ENCODE measurements at places on chromosomes 6 and 20.

- no peak overlapping the region for H3K4me3 ChIP-seq
- H3K36me3 ChIP-seq = no peaks in the 10 kb centered on the region
- no peaks in the 10 kb centered on the region for H3K4me1 ChIP-seq
- no peak overlapping the region for H3K27ac ChIP-seq
These were observed 40.7 kb upstream of the TBX18 start for GRCh38 chr6:84805145-84805544.

- no peak overlapping the region for H3K4me3 ChIP-seq
- no peak overlapping the region for H3K27ac ChIP-seq
- H3K36me3 ChIP-seq = no peaks in the 10 kb centered on the region
- H3K4me1 ChIP-seq = peaks cover 18% of the 10 kb centered on the region
- DNase-seq = no peak
These were observed 76.2 kb downstream of the RIN2 start for GRCh38 chr20:19834287-19834686.

GRCh38 chr20:47042464-47042863, 147.8 kb downstream of the EYA2 start:
- H3K4me3 ChIP-seq = no peak overlapping the region
- DNase-seq = no peak
- H3K4me1 ChIP-seq = no peaks in the 10 kb centered on the region
- H3K27ac ChIP-seq = no peak overlapping the region

DNA sequence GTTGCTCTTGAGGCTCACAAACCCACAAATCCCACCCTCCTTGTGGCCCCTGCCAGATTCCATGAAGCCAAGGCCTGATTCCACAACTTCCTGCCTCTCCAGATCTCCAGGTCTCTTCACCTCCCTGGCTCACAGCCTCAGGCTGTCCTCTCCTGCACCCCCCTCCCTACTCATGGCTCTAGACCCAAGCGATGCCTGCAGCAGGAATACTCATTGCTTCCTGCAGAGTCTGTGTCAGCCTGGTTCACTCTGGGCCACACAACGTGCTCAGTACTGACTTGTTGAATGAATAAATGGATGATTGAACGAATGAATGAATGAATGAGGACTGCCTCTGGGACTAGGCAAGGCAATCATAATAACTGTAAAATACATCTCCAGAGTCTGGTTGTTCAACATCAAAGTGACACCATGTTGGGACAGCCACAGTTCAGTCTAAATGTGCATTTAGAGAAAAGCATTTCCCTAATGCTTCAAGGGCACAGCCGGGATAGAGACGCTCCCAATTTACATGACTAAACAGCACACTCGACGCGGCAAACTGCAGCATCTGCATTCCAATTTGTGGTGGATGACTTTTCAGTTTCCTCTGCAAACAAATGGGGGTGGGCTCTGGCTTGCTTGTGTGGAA, 139.9 kb downstream of the GRM4 start:
- H3K4me3 ChIP-seq = no peak overlapping the region
- H3K4me1 ChIP-seq = no peaks in the 10 kb centered on the region
- no peaks in the 10 kb centered on the region for H3K27me3 ChIP-seq
- no peaks in the 10 kb centered on the region for H3K36me3 ChIP-seq

- H3K36me3 ChIP-seq = no peaks in the 10 kb centered on the region
- H3K27me3 ChIP-seq = no peaks in the 10 kb centered on the region
- H3K4me1 ChIP-seq = no peaks in the 10 kb centered on the region
- no peak for DNase-seq
These were observed 53.2 kb downstream of the WDR27 start for GRCh38 chr6:169648617-169649016.

DNA sequence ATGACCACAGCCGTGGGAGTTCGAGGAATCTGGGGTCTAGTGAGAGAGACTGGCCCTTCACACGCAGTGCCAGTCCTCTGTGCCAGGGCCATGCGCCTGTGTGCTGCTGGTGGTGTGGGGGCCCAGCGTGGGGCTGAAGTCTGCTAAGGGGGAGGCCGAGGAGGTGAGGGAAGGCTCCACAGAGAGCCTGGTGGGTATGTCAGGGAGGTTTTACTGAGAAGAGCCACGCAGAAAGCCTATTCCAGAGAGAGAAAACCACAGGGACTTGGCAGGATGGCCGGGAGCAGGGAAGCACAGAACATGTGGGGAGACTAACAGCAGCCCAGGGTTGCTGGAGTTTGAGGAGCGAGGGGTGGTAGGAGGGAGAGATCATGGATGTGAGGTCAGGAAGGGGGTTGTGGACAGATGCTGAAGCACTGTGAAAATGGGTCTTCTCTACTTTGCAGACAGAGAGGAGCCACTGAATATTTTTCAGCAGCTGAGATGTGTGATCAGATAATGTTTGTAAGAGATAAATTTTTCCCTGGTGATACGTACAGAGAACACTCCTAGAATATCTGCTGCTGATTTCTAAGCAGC, 35.3 kb downstream of the DUSP22 start:
- DNase-seq = no peak
- no peak overlapping the region for H3K4me3 ChIP-seq
- H3K36me3 ChIP-seq = no peaks in the 10 kb centered on the region
- H3K27ac ChIP-seq = no peak overlapping the region
- H3K4me1 ChIP-seq = no peaks in the 10 kb centered on the region
- H3K27me3 ChIP-seq = no peaks in the 10 kb centered on the region

DNA sequence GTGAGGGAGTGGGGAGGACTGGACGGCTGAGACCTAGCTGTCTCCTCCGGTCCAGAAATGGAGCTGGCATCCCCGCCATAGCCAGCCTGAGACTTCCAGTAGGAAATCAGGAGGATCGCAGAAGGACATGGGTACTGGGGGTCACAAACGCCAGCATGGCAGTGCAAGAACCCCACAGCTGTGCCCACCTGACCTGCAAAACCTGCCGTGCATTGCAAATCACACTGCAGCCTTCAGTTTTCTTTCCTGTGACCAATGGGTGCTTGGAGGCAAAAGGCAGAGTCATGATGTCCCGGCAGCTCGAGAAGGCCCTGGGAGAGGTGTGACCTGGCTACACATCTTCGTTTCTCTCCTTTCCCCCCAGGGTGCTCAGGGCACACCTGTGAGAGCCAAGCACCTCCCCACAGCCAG, 23.3 kb upstream of the PHACTR3 start:
- no peaks in the 10 kb centered on the region for H3K36me3 ChIP-seq
- H3K4me3 ChIP-seq = no peak overlapping the region
- DNase-seq = peak; percentile 32
- H3K4me1 ChIP-seq = no peaks in the 10 kb centered on the region
- H3K27me3 ChIP-seq = peaks cover 2% of the 10 kb centered on the region
- H3K27ac ChIP-seq = no peak overlapping the region

GRCh38 chr6:149769676-149770075, 20.1 kb downstream of the PCMT1 start:
- H3K4me3 ChIP-seq = no peak overlapping the region
- H3K27ac ChIP-seq = no peak overlapping the region
- H3K27me3 ChIP-seq = no peaks in the 10 kb centered on the region

DNA sequence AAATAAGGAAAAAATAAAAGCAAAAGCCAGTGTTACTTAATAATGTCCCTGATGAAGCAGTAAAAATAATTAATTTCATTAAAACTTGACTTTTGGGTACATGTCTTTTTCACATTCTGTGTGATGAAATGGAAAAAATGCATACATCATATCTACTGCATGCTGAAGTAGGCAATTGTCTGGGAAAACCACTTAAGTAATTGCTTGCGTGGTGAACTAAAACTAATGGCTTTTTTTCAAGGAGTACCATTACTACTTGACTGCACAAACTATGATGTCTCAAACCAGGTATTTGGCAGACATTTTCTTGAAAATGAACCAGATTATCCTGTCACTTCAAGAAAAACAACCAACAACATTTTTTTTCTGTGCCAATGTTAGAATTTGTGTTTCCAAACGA, 91.3 kb upstream of the AKIRIN2 start:
- H3K27me3 ChIP-seq = no peaks in the 10 kb centered on the region
- H3K4me1 ChIP-seq = peaks cover 21% of the 10 kb centered on the region
- H3K27ac ChIP-seq = no peak overlapping the region
- DNase-seq = no peak
- no peaks in the 10 kb centered on the region for H3K36me3 ChIP-seq

GRCh38 chr20:49219924-49220831, 962 bp downstream of the DDX27 start:
- peak overlapping the region; percentile 54 for H3K4me3 ChIP-seq
- peak overlapping the region; percentile 95 for H3K27ac ChIP-seq
- no peak for DNase-seq
- H3K27me3 ChIP-seq = no peaks in the 10 kb centered on the region

DNA sequence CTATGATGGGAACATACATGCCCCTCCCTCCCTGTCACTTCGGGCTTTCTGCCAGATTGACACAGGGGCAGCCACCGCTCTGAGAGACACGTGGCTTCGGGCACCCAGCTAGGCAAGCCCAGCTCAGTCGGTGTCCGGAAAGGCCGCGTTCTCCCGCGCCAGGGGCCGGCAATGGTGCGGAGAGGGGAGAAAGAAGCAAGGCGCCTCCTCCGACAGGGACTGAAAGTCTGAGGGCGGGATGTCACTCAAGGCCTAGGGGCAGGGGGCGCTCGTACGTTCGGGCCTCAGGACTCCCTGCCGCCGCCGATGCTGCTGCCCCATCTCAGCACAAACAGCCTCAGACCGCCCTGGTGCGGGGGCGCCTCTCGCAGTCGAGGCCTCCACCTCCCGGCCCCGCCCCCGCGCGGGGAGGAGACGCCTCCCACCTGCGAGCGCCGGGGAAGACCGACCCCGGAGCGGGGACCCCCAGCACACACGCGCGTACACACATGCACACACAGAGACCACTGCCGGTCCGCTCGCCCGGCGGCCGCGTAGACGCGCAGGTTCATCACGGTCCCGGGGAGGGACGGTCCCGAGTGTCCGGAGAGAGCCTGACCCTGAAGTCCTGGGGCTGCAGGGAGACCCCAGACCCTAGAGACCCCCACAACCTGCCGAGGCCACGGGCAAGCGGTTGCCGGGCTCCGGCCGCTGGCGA, 1.9 kb downstream of the GRM4 start:
- no peaks in the 10 kb centered on the region for H3K36me3 ChIP-seq
- peaks cover 1% of the 10 kb centered on the region for H3K27me3 ChIP-seq
- H3K27ac ChIP-seq = no peak overlapping the region
- H3K4me3 ChIP-seq = no peak overlapping the region
- H3K4me1 ChIP-seq = peaks cover 10% of the 10 kb centered on the region

GRCh38 chr6:162219266-162219665, 508.3 kb downstream of the PRKN start:
- DNase-seq = no peak
- H3K27me3 ChIP-seq = no peaks in the 10 kb centered on the region
- H3K4me3 ChIP-seq = no peak overlapping the region
- H3K36me3 ChIP-seq = no peaks in the 10 kb centered on the region

DNA sequence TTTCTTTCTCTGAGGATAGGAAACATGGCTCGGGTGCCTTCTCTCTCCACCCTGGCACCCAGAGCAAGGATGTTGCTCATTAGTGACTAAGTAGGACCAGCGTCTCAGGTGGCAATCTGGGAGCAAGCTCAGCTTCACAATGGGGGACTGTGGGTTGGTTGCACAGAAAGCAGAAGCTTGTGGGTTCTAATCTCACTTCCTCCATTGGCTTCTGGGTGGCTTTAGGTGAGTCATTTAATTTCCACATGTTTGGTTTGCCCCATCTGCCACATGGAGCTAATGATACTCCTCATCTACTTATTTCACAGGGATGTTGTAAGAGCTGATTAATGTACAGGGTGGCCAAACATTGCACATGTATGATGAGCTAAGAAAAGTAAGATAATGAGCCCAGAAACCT, 54.8 kb upstream of the AKIRIN2 start:
- no peaks in the 10 kb centered on the region for H3K4me1 ChIP-seq
- no peaks in the 10 kb centered on the region for H3K27me3 ChIP-seq
- no peak overlapping the region for H3K4me3 ChIP-seq
- H3K27ac ChIP-seq = no peak overlapping the region

DNA sequence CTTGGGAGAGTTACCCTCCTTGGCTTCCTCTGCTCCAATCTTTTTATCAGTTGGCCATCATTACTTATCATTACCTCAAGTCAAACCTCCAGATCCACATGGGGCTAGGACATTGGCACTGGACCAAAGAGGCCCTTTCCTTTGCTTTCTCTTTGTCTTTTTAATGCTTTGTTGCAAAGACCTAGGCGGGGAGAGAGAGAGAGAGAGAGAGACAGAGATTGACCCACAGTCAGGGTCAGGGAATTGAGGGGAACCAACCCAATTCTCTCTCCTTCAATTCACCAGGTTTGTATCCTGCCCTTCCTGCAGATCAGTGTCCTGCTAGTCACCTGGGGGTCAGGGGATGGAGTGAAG, 3.5 kb upstream of the VEGFA start:
- no peaks in the 10 kb centered on the region for H3K36me3 ChIP-seq
- peaks cover 29% of the 10 kb centered on the region for H3K4me1 ChIP-seq
- H3K27me3 ChIP-seq = no peaks in the 10 kb centered on the region
- DNase-seq = no peak
- H3K4me3 ChIP-seq = no peak overlapping the region

DNA sequence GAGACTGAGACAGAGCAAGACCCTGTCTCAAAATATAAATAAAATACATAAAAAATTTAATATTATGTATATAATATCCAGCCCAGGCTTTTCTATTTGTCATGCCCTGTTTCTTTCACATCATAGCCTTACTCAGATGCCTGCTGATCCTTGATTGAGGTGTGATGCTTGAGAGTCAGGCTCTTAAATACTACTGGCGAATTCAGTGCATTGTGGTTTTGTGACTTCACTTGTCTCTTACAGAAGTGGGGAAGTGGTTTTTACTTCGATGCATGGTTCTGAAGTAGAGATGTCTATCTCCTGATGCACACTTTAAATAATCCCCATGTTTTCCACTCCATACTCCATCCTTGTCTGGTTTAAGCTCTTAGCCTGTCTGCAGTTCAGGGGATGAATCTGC, 29.1 kb downstream of the ASXL1 start:
- H3K4me3 ChIP-seq = no peak overlapping the region
- H3K27me3 ChIP-seq = no peaks in the 10 kb centered on the region
- peaks cover 3% of the 10 kb centered on the region for H3K36me3 ChIP-seq
- no peak overlapping the region for H3K27ac ChIP-seq
- DNase-seq = no peak

GRCh38 chr6:68059899-68060298, 575.2 kb upstream of the ADGRB3 start:
- no peak overlapping the region for H3K4me3 ChIP-seq
- H3K4me1 ChIP-seq = no peaks in the 10 kb centered on the region
- DNase-seq = no peak

GRCh38 chr6:129753422-129753821, 43.4 kb upstream of the ARHGAP18 start:
- H3K27me3 ChIP-seq = no peaks in the 10 kb centered on the region
- no peak overlapping the region for H3K4me3 ChIP-seq
- H3K4me1 ChIP-seq = no peaks in the 10 kb centered on the region
- DNase-seq = no peak
- H3K27ac ChIP-seq = no peak overlapping the region

DNA sequence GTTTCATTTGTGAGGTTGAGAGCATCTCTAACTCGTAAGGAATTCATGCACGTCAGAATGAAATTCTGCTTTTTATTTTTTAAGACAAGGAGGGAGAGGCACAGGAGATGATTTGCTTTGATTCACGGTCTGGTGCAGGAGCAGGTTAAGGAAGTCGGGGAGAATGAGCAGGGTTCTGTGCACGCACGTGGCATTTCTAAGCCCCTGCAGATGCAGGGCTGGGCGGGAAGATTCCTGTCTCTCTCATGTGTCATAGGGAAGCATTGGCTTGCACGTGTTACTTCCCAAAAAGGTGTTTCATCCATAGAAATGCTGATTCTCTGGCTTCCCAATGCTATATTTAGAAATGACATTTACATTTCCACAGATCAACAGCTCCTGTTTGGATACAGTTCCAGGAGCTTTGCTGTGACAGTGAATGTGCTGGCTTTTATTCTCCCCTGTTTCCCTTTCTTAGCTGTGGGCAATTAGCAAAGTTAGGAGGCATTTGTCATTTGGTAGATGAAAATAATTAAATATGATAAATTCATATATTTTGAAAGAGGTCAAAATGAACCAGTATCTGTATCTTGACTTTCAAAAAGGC, 119.7 kb upstream of the ZFP64 start:
- H3K27ac ChIP-seq = no peak overlapping the region
- no peaks in the 10 kb centered on the region for H3K4me1 ChIP-seq
- H3K4me3 ChIP-seq = no peak overlapping the region
- H3K36me3 ChIP-seq = no peaks in the 10 kb centered on the region

All from Caco-2 (cell line).